ENCODE measurements at places on chromosomes 3 and 15.

- no peak for DNase-seq
Measured at GRCh38 chr3:89234620-89235019, 127.2 kb downstream of the EPHA3 start.

DNA sequence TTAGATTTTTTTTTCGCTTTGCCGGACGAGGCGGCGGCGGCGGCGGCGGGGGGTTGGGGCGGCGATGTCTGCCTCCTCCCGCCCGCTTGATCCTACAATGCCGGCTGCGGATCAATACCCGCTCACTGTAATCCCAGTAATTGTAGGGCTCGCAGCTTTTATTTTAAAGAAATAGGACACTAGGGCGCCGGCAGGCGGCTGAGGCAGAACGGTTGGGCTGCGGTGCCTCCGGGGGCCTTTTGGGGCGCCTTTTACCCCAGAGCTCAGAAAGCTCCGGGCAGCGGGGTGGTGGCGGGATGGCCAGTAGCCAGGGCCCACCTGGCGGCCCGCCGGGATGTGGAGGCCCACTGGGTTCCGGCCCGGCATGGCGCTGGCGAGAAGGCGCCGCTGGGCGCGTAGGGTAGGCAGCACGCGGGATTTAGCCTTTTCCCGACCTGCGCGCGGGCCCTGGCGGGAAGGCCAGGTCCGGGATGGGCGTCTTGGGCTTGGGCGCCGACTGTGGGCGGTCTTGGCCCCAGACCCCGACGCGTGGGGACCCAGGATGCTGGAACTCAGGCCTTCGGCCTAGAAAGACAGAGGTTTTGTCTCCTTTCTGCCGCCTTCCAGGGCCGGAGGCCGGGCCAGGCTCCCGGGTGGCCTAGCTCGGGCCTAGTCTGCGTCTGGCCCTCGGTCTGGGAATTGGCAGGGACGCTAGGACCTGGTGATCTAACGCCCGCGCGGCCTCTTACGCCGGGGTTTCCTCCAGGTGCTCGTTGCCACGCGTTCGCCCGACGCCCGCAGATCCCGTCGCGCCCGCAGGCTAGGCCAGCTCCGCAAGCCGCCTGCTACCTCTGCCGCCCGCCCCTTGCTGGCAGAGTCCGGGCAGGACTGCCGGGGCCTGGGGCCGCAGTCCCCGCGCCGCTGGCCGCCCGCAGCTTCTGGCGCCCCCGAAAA is 15.5 kb upstream of the ONECUT1 start:
- no peak for DNase-seq

- no peak for DNase-seq
Measured at GRCh38 chr15:27844018-27844666, 255.0 kb downstream of the OCA2 start.

GRCh38 chr3:126582311-126582710 is 23.6 kb upstream of the C3orf22 start:
- no peak for DNase-seq

- no peak for DNase-seq
Measured at GRCh38 chr15:90419738-90420406, 31.8 kb downstream of the IQGAP1 start.

DNA sequence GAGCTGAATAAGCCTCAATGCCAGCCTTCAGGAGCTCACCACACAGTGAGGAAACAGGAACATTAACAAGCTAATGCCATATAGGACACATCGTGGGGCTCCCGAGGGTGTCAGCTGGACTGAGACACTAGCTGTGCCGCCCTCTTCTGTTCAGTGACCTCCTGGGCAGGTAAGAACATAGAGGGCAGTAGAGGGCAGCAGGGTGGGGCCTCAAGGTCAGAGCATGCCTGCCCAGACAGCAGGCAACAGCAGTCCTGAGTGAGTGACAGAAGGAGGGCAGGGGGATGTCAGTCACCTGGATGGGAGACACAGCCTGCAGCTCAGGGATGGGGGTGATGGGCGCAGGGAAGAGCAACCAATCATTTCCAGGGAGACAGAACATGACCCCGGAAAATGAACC is 15.5 kb downstream of the NTRK3 start:
- no peak for DNase-seq

- DNase-seq: no peak
Measured at GRCh38 chr3:172875039-172875438, 124.5 kb downstream of the ECT2 start.

DNA sequence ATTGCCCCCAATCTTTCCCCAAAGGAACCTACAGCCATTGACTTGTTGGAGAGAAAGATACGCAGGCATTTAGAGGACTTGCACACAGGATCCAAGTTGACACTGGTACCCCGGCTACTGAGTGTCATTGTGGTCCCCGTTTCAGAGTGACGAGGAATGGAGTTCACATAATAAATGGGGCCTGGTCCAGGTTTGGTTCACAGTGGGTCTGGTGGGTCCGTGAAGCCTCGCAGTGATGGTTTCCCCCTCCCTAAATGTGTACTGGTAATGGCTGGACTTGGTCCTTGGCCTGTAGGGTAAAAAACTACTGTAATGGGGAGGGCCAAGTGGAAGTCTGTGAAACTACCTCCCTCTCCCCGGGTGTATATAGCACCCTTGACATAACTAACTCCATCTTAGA is 232.1 kb upstream of the LYSMD4 start:
- DNase-seq: no peak

- no peak for DNase-seq
Measured at GRCh38 chr3:195746751-195747150, 26.0 kb downstream of the MUC20 start.

DNA sequence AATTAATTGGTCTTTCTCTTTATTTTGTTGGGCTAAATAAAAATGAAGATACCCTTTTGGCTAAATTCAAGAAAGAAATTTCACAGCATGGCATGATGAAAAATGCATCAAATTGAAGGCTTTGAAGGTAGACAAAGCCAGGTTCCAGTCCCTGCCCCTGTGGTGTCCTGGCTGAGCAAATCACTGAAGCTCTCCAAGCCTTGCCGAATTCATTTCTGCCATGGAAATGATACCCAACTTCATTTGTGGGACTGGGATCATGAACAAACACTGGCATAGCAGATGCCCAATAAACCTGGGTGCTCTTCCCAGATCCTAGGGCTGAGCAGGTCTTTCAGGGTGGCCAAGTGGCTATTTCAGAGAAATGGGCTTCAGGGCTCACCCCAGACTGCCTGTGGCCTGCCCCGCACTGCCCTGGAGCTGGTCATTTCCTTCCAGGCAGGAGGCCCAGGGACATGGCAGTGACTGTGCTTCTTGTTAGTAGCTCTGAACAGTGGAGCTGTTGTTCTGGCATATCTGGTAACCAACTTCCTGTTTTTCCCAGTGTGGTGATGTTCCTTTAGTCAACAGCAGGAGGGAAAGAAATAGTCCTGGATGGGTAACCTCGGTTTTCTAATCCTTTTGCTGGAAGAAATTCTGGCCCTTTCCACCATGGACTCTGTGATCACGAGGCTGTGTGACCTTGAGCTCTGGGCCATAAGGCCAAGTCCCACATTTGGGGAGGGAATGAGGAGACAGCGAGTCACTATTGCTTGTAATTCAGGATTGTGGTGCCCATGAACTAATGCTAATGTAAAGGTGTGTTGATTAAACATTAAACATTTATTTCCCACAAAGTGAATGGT is 47.6 kb downstream of the CTDSPL start:
- DNase-seq: no peak

- DNase-seq: no peak
Measured at GRCh38 chr3:6249679-6250078, 611.2 kb upstream of the GRM7 start.

- no peak for DNase-seq
Measured at GRCh38 chr15:37981775-37982174, 47.3 kb downstream of the TMCO5A start.

- DNase-seq: no peak
Measured at GRCh38 chr3:17412950-17413530, 329.4 kb downstream of the TBC1D5 start.

GRCh38 chr15:68691705-68692104 is 112.9 kb downstream of the CORO2B start:
- DNase-seq: no peak

DNA sequence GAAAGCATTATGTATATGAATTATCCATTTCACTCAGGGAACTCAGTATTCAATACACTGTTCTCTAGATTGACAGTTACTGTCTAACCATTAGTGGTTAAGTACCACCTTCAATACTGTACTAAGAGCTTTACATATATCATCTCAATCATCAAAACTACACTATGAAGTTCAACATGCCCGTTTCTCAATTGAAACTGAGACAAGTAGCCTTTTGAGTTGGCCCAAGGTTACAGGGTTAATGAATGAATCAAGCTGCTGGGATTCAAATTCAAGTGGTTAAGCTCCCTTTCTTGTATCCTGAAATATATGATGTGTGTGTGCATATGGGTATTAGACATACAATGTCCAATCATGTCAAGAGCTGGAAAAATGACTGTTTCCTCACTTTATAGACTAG is 5.8 kb downstream of the TASOR start:
- no peak for DNase-seq

- DNase-seq: no peak
Measured at GRCh38 chr3:31377045-31377642, 155.6 kb upstream of the STT3B start.

DNA sequence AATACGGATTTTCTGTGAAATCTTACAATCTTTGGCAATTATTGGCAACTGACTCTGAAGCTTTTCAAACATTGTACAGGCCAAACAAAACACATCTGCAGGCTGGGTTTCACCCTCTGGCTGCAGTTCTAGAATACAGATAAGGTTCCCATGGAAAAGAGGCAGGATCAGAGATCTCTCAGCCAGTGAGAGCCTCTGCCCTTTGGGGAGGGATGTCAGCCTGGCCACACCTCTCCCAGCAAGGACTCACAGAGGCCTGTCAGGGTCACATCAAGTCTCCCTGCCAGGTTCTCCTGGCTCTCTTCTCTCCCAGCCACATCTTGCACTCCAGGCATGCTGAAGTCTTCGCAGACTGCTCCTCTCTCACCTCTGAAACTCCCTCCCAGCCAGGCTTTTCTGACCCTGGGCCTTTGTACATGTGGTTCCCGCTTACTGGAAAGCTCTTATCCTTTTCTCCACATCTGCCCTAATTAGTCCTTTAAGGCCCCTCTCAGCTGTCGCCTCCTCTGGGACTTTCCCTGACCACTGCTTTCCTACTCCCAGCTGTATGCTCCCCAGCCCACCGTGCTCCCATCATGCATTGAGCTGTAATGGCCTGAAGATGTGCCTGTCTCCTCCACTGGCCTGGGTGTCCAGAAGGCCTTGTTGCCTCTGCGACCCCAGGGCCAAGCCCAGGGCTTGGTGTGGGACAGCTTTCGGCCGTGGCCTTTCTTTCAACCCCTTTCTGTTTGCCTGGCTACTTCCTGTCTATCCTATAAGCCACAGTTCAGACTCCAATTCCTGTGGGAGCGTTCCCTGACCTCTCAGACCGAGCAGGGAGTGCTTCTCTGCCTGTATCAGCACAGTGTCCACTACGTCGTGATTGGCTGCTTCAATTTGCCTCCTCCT is 4.3 kb downstream of the RBP1 start:
- no peak for DNase-seq

DNA sequence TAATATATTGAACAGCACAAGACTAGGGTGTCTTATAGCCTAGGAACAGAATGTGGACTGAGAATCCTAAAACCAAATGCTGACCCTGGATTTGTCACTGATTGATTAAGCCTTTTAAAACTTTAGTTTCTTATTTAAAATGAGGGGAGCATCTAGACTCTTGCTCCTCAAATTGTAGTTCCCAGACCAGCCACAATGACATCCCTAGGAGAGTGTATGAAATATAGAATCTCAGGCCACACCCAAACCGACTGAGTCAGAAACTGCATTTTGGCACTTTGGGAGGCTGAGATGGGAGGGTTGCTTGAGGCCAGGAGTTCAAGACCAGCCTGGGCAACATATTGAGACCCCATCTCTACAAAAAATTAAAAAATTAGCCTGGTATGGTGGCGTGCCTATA is 287.8 kb upstream of the UMPS start:
- DNase-seq: no peak

GRCh38 chr3:64318668-64319271 is 93.5 kb upstream of the PRICKLE2 start:
- no peak for DNase-seq

GRCh38 chr15:38215707-38216106 is 36.9 kb upstream of the SPRED1 start:
- DNase-seq: no peak

GRCh38 chr3:101091489-101091888 is 98.3 kb upstream of the ABI3BP start:
- DNase-seq: no peak

GRCh38 chr3:48475188-48475587 is 28.7 kb downstream of the ATRIP start:
- no peak for DNase-seq

GRCh38 chr3:17908399-17909191 is 166.2 kb upstream of the TBC1D5 start:
- DNase-seq: no peak

GRCh38 chr15:56028430-56028829 is 35.0 kb upstream of the NEDD4 start:
- DNase-seq: no peak

- DNase-seq: no peak
Measured at GRCh38 chr15:31814082-31814481, 216.2 kb upstream of the CHRNA7 start.

DNA sequence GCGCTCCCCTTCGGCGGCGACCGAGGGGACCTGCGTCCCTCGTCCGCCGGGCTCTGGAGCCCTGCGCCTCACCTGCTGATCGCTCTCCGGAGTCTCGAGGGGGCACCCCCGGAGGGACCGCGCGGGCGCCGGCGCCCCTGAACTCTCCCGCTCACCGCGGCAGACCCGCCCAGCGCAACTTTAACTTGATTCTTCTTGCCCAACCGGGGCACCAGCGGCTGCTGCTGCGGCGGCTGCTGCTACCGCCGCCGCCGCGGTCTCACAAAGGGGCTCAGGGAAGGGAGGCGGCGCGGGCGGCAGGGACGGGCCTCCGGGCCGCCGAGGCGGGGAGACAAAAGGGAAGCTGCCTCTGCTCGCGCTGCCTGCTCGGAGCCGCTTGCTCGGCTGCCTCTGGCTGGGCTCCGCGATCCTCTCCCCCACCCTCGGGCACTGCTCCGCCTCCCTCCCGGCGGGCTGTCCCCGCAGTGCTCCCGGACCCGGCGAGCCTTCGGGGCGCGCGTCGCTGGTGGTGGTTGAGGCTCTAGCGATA is at the start of gene PPM1L:
Gene PPM1L, plus strand, starts transcription at position 456 of the 529 bp plus-strand sequence.
- DNase-seq: peak; percentile 33
